Cardiac fibroblast (primary cell): ENCODE measurements at places on chromosomes 16 and 17.

GRCh38 chr16:23692190-23692837, 13.6 kb downstream of the PLK1 start:
- DNase-seq, result no peak

DNA sequence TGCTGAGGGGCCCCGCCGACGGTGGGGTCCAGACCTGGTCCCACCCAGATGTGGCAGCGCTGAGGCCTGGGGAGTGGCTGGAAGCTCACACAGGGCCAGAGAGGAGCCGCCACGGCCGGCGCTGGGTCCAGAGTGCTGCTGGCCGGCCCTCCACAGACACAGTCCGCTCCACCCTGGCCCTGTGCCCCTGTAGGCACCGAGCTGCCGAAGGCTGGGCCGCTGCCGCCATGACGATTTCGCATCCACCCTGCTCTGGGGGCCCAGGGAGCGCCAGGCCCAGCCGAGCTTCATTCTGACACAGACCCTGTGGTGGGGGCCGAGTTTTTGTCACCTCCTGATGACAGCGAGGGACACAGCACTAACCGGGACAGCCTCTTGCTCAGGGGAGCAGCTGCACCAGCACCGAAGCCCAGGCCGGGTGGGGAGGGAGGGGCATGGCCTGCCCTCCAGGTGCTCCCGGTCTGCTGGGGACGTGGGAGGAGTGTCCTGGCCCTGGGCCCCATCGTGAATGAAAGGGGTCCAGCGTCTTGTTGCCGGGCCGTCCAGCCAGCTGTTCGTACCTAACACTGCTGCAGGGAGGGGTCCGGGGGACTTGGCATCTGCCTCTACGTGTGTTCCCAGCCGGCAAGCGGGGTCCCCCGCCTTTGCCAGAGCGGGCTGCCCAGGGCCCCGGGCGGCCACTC, 27.1 kb upstream of the SSTR5 start:
- no peak for DNase-seq

GRCh38 chr16:10681310-10682308, 13.1 kb downstream of the TEKT5 start:
- no peak for DNase-seq

DNA sequence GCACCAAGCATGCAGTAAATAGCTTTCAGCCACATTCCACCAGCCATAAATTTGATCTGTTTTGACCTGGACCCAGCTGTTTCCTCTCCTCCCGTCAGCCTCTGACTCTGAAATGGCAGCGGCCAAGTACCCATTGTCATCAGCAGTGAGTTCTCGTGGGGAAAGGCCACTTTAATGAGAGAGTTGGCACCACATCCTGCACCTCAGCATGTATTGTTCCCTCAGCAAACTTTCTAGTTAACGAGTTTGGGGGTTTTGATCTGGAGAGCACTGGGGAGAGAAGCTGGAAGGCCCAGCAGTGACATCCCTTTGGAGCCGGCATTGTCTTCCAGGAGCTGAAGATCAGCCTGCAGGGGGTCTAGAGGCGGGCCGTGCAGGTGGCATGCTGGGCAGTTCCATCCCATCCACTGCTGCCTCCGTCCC, 84.9 kb downstream of the RPA1 start:
- no peak for DNase-seq

- DNase-seq, result peak; percentile 45
Measured at GRCh38 chr16:81189100-81189664, 49.3 kb upstream of the BCO1 start.

- DNase-seq, result no peak
Measured at GRCh38 chr17:67107811-67108775, 63.7 kb downstream of the CACNG1 start.

DNA sequence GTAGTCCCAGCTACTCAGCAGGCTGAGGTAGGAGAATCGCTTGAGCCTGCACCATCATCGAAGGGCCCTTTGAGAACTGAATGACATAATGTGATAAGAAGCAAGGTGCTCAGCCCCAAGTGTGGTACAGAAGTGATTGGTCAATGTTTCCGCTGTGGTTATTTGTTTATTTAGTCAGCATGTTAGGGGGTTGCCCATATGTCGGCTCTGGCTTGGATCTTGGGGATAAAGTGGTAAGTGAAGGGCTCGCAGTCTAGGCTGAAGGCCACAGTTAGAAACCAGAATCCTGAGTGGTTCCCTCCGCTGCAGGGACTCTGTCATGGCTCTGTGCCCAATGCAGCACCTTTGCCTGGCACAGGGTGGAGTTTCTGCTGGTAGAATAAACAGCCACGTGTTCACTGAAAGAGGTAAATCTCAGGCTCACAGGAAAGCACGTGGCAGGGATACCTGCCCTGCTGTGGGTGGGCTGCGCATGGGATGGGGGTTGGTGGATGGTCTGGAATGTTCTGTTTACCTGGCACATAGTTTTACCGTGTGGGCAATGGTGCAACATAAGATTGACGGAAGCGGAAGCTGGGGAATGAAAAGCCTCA, 35.4 kb downstream of the SYT17 start:
- DNase-seq, result no peak

- no peak for DNase-seq
Measured at GRCh38 chr17:42410319-42410685, 12.8 kb downstream of the CAVIN1 start.

DNA sequence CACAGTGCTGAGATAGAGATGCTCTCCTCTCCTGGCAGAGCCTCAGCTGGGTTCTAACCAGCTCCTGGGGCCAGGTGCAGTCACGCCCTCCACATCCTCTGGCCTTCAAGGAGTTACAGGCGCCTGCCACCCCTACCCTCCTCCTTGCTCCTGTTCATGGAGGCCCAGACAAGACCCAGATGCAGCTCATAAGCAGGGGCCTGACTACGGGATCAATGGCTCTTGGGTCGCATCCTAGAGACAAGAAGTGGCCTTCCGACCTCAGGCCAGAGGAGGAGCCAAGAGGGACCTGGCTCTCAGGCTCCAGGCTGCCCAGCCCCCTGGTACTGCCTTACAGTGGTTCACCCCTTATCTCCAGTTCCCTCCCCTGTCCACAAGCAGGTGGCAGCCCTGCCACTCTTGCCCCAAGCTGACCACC, 23.0 kb downstream of the ARHGAP27 start:
- DNase-seq, result no peak

GRCh38 chr17:8618825-8619224, 11.7 kb downstream of the MYH10 start:
- no peak for DNase-seq
